ENCODE measurements at places on chromosomes 16 and 17.

DNA sequence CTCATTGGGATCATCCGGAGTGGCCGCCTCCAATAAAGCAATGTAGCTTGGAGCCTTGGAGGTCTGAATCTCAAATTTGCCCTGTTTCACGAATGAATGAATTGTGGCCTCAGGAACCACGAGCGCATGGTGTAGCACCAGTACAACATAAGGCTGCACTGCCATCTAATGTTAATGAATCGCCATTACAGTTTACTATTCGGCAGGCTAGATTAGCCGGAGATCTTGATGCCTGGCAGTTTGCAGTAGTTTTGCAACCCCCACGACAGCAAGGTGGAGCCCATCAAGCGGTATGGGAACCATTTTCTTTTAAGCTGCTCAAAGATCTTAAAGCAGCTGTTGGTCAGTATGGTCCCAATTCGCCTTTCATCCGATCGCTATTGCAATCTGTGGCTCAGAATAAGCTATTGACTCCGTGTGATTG lies 18.8 kb downstream of the ALOX15B start:
- no peak for DNase-seq

DNA sequence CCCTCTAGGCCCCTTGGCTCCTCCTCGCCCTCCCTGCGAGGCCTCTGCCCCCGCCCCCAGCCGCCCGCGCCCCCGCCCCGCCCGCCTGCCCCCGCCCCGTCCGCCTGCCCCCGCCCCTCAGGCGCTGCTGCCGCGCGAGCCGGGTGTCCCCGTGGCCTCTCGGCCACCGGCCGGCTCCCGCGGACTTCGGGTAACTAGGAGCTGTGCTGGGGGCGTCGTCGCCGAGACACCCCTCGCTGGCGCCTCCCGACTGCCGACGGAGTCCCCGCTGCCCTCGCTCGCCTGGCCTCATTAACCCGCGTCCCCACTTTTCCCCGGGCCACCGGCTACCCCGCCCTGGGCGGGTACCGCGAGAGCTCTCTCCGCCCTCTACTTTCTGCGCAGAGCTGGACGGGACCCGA lies at the start of gene TLCD1:
TLCD1 (minus strand) TSS at position 8 of the 401 bp plus-strand sequence. CDS start 136 bp downstream, outside the sequence.
- no peak for DNase-seq

- no peak for DNase-seq
Observed at GRCh38 chr17:54976316-54976715, 7.8 kb downstream of the STXBP4 start.

DNA sequence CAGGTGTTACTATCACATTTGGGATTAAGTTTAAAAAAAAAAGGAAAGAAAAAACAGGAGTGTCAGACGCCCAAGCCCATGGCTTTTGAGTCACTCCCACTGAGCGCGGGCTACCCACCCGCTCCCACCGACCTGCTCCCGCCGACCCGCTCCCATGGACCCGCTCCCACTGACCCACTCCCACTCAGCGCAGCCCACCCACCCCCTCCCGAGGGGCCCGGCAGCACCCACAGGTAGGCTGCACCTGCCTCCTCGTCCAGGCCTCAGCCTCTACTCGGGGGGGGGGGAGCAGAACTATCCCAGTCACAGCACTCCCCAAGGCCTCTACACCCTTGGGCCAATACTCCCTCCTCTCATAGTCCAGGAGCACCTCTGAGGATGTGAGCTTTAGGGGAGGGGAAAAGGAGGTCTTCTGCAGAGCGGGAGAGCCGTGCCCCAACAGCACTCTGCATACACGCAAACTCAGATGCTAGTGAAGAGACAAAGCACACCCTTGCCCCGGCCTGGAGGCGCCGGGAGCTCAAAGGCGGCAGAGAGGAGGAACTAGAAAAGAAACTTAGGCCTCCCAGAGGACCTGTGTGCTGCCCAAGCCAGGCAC lies 2.9 kb downstream of the CLUH start:
- no peak for DNase-seq

- DNase-seq: no peak
Observed at GRCh38 chr17:61822326-61823285, 40.7 kb downstream of the BRIP1 start.

GRCh38 chr17:74442291-74442669 lies 10.4 kb downstream of the GPRC5C start:
- DNase-seq: no peak

DNA sequence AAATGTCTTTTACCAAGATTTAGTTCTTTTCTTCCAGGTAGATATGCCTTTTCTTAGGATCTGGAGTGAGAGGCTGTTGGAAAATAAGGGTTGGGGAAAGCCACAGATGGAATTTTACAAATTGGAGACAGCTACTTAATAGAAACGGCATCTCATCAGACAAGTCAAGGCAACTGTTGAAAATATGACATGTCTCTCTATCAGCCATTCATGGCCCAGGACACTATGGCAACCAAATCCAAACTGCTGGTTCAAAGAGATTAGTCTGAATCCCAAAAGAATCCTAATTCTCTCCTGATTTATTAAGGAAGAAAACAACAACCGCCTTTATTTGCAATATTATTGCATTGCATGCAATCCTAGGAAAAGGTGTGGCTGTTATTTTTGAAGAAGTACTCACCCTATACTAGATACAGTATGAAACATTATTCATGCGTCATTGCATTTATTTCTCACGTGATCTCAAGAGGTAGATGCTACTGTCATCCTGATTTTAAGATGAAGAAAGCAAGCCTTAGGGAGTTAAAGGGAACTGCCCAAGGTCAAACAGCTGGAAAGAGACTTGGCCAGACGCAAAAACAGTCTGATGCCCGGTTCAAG lies 12.6 kb upstream of the CEP20 start:
- no peak for DNase-seq

- DNase-seq: no peak
Observed at GRCh38 chr17:50953831-50954601, 87.9 kb upstream of the TOB1 start.

DNA sequence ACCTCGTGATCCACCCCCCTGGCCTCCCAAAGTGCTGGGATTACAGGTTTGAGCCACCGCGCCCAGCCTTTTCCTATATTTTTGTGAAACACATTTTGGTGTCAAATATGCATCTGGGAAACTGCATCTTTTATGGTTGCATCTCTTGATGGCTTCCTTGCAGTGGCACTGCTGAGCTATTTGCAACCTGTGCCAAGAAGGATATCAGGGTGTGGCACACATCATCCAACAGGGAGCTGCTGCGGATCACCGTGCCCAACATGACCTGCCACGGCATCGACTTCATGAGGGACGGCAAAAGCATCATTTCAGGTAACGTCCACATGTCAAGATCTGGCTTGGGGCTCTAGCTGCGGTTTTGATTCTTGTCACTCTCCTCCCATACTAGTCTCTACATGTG lies 16.8 kb upstream of the USP43 start:
- no peak for DNase-seq

DNA sequence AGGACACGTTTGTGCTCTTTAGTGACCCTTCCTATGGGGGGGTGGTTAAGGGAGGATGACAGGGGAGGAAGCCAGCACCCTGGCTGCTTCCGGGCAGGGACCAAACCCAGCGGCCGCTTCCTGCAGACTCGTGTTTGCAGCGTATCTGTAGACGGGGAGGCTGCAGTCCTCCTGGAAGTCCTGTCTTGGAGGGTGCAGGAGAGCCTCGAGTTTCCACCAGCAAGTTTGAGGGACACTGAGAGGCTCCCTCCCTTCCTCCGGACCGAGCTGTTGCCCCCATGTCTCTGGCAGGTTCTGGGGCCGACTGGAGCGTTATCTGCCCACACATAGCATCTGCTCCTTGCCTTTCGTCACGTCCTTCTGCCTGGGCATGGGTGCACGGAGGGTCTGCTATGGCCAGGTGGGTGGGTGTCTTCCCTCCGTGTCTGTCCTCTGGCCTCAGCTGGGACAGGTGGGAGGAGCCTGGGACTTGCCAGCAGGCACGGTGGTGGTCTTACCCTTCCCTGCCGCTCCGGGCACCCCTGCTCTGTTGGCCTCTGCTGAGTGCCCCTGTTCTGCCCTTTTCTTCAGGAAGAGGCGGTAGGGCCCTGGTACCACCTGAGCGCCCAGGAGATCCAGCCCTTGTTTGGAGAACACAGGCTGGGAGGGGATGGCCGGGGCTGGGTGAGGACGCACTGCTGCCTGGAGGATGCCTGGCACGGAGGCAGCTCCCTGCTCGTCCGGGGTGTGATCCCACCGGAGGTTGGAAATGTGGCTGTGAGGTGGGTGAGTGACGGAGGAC lies 8.8 kb downstream of the ENGASE start:
- DNase-seq: no peak

DNA sequence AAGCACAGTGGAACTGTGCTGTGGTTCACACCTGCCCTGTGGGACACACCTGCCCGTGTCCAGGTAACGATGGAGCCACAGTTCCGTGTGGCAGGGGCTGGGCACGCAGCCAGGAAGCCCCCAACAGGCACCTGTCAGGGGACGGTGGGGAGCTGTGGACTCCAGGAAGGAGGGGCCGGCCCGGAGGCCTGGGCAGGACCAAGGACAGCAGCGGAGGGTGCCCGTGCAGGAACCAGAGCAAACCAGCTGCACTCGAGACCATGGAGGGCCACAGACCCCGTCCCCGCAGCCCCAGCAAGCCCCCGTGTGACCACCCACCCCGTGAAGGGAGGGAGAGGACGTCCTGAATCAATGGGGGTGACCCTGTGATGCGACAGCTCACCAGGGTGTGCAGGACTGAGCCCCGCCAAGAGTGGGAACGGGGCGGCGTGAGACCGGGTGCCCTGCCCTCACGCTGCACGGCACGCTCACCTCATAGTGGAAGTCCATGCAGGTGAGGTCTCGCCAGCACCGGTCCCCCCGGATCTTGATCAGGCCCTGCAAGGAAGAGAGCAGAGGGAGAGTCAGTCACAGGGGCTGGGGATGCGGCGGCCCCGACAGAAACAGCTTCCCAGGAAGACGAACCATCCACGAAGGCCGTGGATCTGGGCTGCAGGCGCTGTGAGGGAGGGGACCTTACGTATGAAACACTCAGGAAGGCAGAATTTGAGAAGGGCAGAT lies 78.1 kb downstream of the LMF1 start:
- no peak for DNase-seq

Data from caudate nucleus (tissue), 63 donors.